ENCODE measurements at places on chromosomes 5 and 9.

DNA sequence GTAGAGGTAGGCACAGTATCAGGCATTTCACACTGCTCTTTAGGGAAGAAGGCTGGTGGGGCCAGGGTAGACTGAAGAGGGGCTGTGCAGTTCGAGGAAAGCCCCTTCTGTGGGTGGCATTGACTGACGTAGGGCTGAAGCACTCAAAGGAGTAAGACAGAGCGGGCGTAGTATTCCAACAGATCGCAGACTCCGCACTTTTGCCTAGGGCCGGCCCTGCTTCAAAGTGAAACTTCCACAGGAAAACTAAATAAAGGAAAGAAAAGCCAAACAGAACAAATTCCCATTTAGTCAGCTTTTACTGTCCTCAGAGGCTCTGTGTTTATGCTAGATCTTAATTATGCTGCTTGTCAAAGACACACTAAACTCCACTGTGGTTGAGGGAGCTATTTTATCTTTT is 493.0 kb upstream of the WWC1 start:
- no peak for DNase-seq

DNA sequence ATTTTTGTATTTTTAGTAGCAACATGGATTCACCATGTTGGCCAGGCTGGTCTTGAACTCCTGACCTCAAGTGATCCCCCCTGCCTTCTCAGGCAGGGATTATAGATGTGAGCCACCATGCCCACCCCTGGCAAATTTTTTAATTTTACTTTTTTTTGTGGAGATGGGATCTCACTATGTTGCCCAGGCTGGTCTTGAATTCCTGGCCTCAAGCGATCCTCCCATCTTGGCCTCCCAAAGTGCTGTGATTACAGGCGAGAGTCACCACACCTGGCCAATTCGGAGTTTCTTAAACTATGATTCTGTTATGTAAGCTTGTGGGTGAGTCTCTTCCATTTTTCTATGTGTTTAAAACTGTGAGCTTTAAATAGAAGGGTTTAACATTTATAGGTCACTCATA is 27.6 kb downstream of the PCBD2 start:
- DNase-seq, result no peak

DNA sequence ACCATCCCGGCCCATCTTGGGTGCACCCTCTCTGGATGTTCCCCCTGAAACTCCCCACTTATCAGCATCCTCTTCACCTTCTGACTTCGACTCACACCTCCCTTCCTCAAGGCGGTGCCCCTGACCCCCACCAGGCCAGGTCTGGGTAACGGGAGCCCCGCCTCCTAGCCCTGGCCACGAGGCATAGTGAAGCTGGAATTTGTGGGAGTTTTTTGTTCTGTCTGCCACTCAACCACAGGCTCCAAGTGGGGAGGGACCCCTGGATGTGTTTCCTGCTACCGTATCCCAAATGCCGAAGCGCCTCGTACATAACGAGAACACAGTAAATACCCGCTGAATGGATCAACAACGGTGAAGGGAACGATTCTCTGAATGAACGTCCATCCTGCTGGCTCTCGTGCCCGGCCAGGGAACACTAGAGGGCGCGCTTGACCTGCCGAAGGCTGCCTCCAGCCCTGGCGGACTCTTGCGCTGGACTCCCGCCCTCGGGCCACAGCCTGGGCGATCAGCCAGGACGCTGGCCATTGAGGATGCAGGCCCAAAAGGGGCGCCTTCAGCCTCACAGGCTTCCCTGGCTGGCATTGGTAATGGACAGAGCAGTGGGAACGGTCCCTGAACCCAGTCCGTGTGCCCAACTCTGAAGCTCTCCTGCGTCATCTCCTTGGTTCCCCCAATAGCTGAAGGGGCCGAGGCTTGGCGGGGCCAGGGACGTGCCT is 47.3 kb upstream of the PHYKPL start:
- peak; percentile 54 for DNase-seq

- no peak for DNase-seq
Measured at GRCh38 chr9:128053560-128053959, 13.6 kb downstream of the NAIF1 start.

GRCh38 chr9:104586496-104587180 is 12.6 kb downstream of the OR13C5 start:
- DNase-seq, result no peak

DNA sequence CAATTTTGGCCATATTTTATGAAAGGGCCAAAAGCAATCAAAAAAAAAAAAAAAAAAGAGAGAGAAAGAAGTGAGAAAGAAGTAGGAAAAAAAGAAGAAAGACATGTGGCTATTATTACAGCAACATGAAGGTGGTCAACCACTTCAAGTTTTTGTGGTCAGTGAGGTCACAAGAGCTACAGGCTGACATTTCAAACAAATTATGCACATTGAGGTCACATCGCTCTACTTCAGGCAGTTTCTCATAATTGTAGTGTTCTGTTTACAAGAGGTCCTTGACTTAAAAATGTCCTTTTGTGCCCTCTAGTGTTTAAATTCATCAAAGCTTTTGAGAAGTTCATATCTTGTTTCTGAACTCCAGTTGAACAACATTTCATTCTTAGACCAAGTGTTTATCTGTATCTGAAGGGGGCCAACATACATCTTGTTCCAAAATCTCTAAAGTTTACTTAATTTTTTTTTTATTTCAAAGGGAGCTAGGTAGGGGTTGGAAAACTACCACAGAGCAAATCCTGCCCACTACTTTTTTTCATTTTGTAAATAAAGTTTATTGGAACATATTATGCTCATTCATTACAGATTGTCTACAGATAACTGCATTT is 513.1 kb downstream of the PDE4D start:
- DNase-seq, result peak; percentile 66

DNA sequence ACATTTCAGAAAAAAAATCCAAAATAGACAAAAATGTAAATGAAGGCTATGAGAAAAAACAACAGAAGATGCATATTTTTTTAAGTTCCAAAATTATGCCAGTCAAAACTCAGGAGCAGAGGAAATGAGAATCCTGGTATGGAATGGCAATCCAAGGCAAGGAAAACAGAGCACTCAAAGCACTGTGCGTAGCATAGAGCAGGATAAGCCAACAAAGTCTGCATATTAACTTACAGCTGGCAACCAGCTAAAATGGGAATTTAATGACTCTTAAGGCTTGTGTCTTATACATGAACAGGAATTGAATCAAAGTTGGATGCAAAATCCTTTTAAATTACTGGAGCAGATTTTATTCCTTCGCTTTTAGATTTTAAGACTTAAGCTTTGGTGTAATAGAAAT is 203.5 kb upstream of the DAPK1 start:
- DNase-seq, result no peak

GRCh38 chr5:58939664-58940063 is 356.8 kb downstream of the RAB3C start:
- DNase-seq, result no peak

DNA sequence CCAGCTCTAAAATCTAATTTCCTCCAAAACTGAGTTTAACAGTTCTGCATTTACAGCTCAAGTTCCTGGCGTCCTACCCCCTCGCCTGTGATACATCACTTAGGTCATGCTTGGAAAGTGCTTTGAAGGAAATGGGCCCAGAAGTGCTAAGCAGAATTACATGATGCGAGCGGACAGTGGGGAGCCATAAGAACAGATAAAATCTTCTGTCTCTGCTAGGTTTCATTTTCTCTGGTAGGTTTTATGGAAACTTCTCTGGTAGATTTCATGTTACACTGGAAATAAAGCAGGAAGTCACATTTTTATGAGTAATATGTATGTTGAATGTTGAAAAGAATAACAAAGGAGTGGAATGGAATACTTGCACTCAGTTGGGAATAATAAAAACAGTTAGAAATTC is 138.3 kb downstream of the ZDHHC21 start:
- no peak for DNase-seq
